ENCODE measurements at places on chromosomes 16 and 17.
A peak's percentile ranks its signal among the peaks of the same experiment; 100 is the strongest.

- peaks cover 11% of the 10 kb centered on the region for H3K4me1 ChIP-seq
- no peak overlapping the region for H3K27ac ChIP-seq
- no peaks in the 10 kb centered on the region for H3K27me3 ChIP-seq
- H3K36me3 ChIP-seq, result peaks cover 25% of the 10 kb centered on the region
- peak overlapping the region; percentile 89 for H3K4me3 ChIP-seq
Observed at GRCh38 chr16:57999366-57999970, 1.0 kb downstream of the ZNF319 start.

DNA sequence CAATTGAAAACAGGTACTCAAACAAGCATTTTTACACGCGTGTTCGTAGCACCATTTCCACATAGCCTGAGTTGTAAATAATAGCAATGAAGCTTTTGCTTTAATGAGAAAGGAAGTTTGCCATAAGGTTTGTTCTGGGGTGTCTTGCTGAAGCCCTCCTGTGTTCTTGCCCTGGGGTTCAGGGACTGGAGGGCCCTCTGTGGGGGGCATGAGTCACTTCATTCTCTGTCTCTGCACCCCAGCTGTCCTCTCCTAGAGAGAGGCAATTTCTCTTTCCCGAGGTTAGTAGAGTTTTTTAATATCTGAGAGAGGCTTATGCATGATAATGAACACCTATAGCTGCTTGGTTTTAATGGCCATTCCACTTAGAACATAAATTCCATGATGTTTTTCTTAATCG lies 9.6 kb downstream of the AFMID start:
- H3K4me1 ChIP-seq, result peaks cover 12% of the 10 kb centered on the region
- H3K27me3 ChIP-seq, result no peaks in the 10 kb centered on the region
- H3K4me3 ChIP-seq, result no peak overlapping the region
- DNase-seq, result no peak
- H3K27ac ChIP-seq, result no peak overlapping the region

GRCh38 chr17:35866341-35866950 lies 2.2 kb downstream of the HEATR9 start:
- H3K4me3 ChIP-seq, result no peak overlapping the region
- peaks cover 3% of the 10 kb centered on the region for H3K4me1 ChIP-seq
- no peaks in the 10 kb centered on the region for H3K36me3 ChIP-seq
- no peaks in the 10 kb centered on the region for H3K27me3 ChIP-seq
- no peak for DNase-seq

DNA sequence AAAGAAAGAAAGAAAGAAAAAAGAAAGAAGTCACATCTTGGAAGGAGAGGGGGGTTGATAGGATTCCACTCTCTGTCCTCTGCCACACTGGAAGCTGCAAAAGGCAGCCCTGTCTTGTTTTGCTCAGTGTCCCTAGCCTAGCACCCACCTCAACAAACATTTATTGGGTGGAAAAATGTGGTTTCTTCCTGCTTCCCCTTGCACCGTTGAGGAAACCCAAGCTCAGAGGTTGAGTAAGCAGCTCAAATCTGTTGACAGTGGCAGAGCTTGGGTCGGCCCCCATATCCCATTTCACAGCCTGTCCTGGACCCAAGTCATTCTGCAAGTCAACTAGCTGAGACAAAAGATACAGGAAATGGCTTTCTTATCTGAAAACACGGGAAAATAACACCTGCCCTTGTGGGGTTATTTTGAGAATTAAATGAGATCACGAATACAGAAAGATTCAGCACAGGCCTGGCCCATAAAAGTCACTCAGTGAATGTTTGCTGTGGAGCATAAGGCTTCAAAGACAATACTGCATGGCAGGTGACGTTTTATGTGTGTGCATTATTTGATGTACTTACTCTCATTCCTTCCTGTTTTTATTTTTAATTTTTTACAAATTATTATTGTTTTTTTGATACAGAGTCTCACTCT lies 63.6 kb downstream of the SCNN1B start:
- H3K27me3 ChIP-seq, result no peaks in the 10 kb centered on the region
- no peak for DNase-seq
- H3K27ac ChIP-seq, result no peak overlapping the region
- no peaks in the 10 kb centered on the region for H3K4me1 ChIP-seq

DNA sequence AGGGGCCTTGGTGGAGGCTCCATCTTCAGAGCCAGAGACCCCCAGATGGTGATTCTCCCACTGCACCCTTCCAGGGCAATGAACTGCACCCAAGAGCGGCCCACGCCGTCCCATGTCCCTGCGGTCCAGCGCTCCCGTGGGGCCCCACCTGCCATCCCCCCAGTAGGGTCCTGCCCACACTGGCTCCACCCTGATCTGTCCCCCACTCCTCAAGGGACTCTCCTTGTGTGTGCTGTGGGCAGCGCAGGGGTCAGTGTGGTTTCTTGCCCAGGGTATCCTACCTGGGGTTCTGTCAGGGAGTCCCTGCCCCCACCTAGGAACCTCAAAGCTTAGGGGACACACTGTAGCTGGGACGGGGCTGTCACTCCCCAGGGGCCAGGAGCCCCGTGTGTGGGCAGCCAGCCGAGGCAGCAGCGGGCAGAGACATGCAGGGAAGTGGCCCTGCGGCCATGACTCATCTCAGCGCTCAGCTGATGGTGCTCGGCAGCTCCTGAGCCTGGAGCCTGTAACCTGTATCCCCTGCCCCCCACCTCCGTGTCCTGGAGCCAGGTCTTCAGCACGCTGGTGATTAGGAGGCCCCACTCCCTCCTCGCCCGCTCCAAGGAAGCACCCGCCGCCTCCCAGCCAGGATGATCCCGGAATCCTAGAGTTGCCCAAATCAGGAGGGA lies 35.7 kb upstream of the SSTR5 start:
- H3K27ac ChIP-seq, result no peak overlapping the region
- no peaks in the 10 kb centered on the region for H3K27me3 ChIP-seq
- H3K36me3 ChIP-seq, result no peaks in the 10 kb centered on the region

- H3K27ac ChIP-seq, result no peak overlapping the region
- no peaks in the 10 kb centered on the region for H3K27me3 ChIP-seq
Observed at GRCh38 chr16:3088925-3089716, 10.0 kb downstream of the ZSCAN10 start.

DNA sequence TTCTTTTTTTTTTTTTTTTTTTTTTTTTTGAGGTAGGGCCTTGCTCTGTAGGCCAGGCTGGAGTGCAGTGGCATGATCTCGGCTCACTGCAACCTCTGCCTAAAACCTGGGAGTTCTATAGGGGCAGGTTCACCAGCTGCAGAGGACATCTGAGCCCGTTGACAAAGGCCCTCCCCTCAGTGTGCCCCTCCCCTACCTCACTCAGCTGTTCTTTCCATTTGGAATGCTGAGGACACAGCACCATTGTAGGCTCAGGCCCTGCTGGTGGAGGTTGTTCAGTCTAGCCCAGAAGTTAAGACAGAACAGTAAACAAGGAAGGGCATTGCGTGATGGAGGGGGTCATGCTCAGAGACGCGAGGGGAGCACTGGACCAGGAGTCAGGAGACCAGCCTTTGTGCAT lies 21.8 kb upstream of the KIF19 start:
- no peak overlapping the region for H3K4me3 ChIP-seq
- no peaks in the 10 kb centered on the region for H3K4me1 ChIP-seq
- no peak overlapping the region for H3K27ac ChIP-seq

DNA sequence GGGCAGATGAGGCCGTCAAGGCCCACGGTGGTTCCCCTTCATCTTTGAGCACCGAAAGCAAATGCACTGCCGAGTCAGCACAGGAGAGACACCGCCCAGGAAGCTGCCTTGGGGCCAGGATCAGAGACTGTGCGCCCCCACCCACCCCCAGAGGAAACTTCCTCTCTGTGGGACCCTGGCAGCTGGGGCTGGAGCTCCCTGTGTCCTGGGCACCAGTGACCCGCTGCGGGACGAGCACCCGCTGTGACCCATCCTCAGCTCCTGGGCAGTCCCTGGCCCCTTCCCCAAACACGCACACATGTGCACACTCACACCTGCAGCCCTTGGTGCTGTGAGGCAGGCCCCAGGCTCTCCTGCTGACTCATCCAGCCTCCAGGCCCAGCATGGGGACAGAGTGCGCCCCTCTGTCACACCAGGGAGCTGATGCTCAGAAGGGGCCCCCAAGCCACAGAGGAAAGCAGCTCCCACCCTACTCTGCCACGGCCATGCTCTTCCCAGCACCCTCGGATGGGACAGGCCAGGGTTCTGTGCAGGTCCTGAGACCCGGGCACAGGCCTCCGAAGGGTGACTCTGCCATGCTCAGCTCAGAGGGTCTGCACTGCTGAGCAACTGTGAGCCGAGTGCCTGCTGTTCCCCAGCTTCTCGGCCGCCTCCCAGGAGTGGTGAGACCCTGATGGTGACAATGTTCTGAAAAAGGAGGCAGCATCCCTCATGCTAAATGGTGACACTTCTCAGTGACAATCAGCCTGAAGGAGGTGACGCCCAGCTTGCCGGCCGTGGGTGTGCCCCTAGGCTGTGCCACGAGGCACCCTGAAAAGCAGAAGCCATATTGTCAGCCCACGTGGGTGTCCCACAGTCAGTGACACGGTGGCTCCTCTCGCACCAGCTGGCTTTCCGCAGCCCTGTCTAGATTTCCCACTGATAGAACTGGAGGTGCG lies 3.6 kb downstream of the PIEZO1 start:
- DNase-seq, result no peak
- H3K36me3 ChIP-seq, result peaks cover 3% of the 10 kb centered on the region
- H3K4me3 ChIP-seq, result no peak overlapping the region

- no peak overlapping the region for H3K4me3 ChIP-seq
- H3K4me1 ChIP-seq, result peaks cover 6% of the 10 kb centered on the region
- peaks cover 13% of the 10 kb centered on the region for H3K27me3 ChIP-seq
- DNase-seq, result peak; percentile 28
- H3K36me3 ChIP-seq, result no peaks in the 10 kb centered on the region
Observed at GRCh38 chr17:1909985-1910384, 80.2 kb downstream of the RPA1 start.

DNA sequence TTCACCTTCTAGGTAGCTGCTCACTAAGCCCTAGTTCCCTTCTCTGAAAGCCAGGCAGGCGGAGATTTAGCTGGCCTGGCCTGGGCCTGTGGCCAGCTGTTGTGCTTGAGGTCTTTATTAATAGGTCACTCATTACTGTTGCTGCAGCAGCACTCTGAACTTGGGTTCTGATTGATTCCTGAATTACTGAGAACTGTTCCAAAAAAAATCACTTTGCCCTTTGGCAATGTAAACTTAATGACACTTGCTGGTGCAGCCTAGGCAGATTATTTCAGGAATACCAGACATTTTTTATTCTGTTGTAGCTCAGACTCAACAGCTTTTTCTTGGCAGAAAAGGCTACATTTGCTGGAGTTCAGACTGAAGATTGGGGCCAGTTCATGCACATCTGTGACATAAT lies 2.7 kb downstream of the TOM1L1 start:
- H3K27ac ChIP-seq, result no peak overlapping the region
- H3K4me1 ChIP-seq, result peaks cover 6% of the 10 kb centered on the region
- no peaks in the 10 kb centered on the region for H3K27me3 ChIP-seq
- H3K36me3 ChIP-seq, result peaks cover 2% of the 10 kb centered on the region
- no peak for DNase-seq

DNA sequence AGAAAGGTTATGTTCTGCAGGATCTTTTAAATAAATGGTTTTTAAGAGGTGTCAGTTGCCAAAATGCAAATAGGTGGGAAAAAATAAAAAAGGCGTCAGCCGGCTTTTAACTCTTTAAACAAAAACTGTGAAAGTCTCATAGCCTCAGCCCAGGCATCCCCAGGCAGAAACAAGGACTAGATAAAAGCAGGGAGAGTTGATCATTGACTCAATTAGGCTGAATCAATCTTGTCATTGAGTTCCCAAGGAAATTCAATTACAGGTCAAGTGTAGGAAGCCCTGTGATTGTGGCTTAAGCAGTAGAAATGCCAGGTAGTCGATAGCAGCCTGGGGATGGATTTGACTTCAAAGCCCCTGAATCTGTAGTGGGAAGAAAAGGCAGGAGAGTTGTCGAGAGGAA lies 30.8 kb upstream of the GUCY2D start:
- H3K4me1 ChIP-seq, result no peaks in the 10 kb centered on the region
- no peak overlapping the region for H3K4me3 ChIP-seq
- H3K27me3 ChIP-seq, result no peaks in the 10 kb centered on the region
- no peak for DNase-seq

GRCh38 chr17:8894673-8895578 lies 27.5 kb upstream of the PIK3R6 start:
- no peaks in the 10 kb centered on the region for H3K27me3 ChIP-seq
- H3K4me1 ChIP-seq, result no peaks in the 10 kb centered on the region
- H3K27ac ChIP-seq, result no peak overlapping the region
- DNase-seq, result peak; percentile 49
- H3K36me3 ChIP-seq, result no peaks in the 10 kb centered on the region

Measured in trophoblast cell (in vitro differentiated cells and primary cell).